Stimulated activated CD4-positive, alpha-beta T cell treated with anti-CD3 and anti-CD28 coated beads, TNF-alpha, amount 100 ng/mL, for 4 hours (primary cell): ENCODE measurements at places on chromosomes 5 and 9.

- DNase-seq: no peak
Measured at GRCh38 chr5:151202381-151203139, 21.3 kb downstream of the CCDC69 start.

- DNase-seq: no peak
Measured at GRCh38 chr9:132596200-132596599, 13.8 kb downstream of the BARHL1 start.

- DNase-seq: no peak
Measured at GRCh38 chr9:72646061-72646460, 124.7 kb downstream of the TMC1 start.

- DNase-seq: no peak
Measured at GRCh38 chr5:60997721-60998120, 52.7 kb downstream of the NDUFAF2 start.

GRCh38 chr9:113581865-113582697 lies 118.6 kb downstream of the RGS3 start:
- DNase-seq: no peak

GRCh38 chr9:90825586-90825985 lies 24.0 kb downstream of the SYK start:
- DNase-seq: no peak

DNA sequence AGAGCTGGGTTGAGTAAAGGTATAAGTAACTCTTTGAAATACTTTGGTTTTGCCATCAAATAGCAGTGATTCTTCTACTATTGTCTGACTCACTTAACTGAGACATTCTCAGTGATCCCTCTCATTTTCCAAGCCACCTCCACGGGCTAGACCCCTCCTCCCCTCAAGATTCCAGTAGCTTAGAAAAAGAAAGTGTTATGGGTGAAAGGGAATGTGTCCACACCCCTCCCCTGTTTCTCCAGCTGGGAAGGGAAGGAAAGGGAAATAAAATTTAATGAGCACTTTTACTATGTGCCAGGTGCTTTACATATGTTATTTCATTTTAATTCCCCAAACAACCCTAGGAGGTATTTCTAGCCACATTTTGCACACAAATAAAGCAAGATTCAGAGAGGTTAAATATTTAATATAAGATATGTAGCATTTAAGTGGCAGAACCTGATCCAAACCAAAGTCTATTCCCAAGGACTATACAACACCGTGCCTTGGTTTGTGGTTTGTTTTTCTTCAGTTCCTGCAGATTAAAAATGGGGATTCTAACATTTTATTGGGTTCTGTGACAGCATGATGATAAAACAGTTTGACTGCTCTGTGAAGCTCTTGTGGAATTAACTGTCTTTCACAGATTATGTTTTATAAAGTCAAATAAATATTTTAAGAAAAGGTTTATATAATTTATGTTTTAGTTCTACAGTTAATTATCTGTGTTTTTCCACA lies 135.9 kb downstream of the ZSWIM6 start:
- no peak for DNase-seq

DNA sequence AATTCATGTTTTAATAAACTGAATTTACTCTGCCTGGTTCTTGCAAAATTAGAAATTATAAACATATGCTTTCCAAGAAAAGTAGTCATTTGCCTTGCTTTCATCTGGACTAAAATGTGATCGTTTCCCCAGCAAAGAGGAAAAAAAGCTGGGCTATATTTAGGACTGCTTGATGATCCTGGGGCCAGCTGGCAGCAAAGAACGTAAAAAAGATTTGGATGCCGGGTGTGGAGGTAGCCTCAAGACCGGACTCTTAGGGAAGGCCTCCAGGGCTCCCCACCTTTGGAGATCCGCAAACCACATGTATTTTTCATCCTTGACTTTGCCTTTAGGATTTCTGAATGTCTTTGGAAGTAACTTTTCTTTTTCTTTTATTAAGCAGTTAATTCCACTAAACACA lies 156.1 kb upstream of the SEMA6A start:
- DNase-seq: no peak

DNA sequence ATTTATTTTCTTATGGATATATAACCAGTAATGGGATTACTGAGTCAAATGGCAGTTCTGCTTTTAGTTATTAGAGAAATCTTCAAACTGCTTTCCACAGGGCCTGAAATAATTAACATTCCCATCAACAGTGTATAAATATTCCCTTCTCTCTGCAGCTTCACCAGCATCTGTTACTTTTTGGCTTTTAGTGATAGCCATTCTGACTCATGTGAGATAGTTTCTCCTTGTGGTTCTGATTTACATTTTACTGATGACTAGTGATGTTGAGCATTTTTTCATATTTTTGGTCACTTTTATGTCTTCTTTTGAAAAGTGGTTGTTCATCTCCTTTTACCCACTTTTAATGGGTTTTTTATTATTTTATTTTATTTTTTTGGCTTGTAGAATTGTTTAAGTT lies 1290.3 kb upstream of the CDH9 start:
- DNase-seq: no peak

DNA sequence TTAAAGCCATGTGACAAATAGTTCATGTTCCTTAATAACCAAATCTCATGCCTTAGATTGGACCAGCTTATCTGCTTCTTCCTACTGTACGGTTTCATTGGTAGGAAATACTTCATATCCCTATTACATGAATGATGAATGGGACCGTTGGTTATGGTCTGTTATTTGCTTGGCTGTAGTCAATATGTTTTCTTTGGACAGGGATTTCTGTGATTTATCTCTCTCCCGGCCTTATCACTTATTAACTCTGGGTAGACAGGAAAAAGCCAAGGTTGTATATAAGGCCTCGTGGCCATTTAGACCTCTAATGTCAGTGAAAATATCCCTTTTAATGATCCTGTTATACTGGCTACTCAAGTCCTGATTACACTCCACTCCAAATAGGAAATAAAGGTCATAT lies 330.6 kb downstream of the EBF1 start:
- DNase-seq: no peak

GRCh38 chr5:45862763-45863162 lies 166.6 kb upstream of the HCN1 start:
- no peak for DNase-seq

DNA sequence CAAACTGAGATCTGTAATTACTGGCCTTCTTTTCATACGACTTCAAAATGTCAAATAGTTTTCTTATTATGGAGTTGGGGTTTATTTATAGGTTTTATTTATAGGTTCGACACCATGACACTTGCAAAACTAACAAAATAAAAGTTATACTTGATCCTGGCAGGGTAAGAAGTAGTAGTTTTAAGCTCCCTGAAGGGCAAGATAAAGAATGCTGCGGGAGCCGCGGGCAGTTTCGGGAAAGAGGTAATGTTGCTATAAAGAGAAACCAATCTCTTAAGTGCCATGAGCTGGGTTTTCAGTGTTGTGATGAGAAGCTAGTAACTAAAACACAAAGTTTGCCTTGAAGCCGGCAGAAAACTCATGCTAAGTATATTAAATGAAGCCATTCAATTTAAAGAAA lies 24.8 kb downstream of the PTPN3 start:
- no peak for DNase-seq
